ENCODE measurements at places on chromosomes 13 and 19.

DNA sequence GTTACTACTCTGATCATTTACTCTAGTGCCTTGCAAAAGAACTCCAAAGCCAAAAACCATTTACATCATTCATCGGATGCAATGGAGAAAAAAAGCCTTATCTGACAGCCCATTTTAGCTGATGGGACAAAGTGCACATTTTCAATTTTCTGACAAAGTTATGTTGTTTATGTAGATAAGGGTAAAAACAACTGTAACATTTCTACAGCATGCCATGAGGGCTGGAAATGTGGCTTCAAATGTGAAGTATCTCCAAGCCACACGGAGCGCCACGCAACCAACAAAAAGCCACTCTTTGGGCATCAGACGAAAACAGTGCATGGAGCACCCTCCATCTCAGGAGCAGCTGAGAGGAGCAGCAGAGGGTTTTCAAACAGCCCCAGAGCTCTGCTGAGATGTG, 364.6 kb upstream of the ZNF507 start:
- DNase-seq = no peak

DNA sequence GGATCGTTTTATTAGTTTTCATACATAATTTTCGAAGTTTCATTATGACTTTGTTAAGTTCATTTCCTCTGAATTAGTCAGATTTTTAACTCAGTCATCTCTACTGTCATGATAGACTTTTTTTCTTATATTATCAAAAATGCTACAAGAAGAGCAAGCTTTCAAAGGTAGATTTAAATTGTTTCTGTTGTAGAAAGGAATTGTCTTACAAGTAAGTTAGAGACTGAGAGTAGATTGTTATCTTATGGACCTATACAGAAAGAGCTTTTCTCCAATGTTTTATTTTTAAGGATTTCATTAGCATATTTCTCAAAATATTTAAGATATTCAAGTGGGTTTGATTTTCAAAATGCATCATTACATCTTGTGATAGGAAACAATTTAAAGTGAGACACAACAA, 2.7 kb downstream of the MAB21L1 start:
- no peak for DNase-seq

GRCh38 chr13:65488606-65489005, 1741.5 kb downstream of the PCDH9 start:
- peak; percentile 33 for DNase-seq

DNA sequence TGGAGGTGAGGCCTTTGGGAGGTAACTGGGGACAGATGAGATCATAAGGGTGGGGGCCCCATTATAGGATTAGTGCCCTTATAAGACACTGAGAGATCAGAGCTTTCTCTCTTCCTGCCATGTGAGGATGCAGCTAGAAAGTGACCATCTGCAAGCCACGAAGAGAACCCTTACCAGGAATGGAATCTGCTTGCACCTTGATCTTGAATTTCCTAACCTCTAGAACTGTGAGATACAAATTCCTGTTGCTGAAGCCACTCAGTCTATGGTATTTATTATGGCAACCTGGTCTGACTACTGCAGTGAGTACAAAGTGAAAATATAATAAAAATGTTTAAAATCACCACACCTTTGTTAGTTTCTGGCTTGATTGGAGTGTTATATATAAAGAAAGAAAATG, 388.0 kb downstream of the LMO7 start:
- DNase-seq = no peak

DNA sequence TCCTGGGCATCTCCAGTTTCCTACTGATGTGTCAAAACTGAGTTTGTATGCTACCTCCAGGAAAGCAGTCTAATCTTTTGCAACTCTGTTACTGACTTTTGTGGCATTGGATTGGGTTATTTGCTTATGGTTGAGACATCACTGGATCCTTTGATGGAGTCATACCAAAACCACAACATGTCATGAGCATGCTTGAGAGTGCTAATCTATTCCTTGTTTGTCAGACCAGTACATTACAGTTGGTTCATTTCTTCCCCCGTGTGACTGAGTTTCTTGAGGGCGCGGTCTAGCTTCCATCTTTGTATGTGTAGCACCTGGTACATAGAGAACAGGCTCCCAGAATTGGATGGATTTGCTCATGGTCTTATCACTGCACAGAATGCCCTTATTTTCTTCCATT, 43.2 kb downstream of the SUGT1 start:
- DNase-seq = peak; percentile 89

- peak; percentile 62 for DNase-seq
These were observed 32.5 kb upstream of the C1QTNF9 start for GRCh38 chr13:24276861-24277260.

DNA sequence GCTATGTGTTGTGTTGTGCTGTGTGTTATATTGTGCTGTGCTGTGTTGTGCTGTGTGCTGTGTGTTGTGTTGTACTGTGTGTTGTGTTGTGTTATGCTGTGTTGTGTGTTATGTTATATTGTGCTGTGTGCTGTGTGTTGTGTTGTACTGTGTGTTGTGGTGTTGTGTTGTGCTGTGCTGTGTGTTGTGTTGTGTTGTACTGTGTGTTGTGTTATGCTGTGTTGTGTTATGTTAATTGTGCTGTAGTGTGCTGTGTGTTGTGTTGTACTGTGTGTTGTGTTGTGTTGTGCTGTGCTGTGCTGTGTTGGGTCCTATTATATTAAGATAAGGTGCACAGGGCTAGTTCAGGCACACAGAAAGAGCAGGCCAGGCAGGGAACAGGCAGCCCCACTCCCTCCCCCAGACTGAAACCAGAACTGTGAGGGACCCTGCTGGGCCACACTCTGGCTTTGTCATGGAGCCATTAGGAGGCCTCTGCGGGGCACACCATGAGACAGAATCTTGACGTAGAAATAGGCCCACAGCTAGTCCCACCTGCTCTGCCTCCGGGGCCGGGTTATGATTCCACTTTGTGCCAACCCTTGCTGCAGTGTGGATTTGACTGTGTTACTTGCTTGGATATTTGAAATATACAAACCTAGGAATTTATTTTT, 12.1 kb downstream of the SOX1 start:
- DNase-seq = no peak

GRCh38 chr19:52695996-52696395, 38.8 kb downstream of the ZNF611 start:
- no peak for DNase-seq

- no peak for DNase-seq
These were observed 13.5 kb upstream of the ESD start for GRCh38 chr13:46810440-46810839.

- no peak for DNase-seq
These were observed 16.8 kb upstream of the IGSF23 start for GRCh38 chr19:44596428-44597130.

DNA sequence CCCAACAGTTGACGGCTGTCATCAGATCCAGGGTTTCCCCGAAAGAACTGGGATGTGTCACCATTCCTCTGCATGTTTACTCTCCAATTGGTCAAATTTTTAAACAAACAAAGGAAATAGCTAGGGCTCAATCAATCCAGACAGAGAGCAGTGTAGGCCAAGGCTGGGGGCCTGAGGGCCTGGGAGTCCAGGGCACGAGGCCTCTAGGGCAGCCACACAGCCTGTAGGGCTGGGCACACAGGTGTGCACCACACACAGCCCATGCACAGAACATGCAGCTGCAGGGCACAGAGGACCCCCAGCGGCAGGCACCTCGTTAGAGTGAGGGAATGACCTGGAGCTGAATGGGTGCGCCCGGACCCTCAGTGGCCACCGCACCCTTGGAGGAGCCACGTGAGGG, 9.5 kb downstream of the MIER2 start:
- no peak for DNase-seq

DNA sequence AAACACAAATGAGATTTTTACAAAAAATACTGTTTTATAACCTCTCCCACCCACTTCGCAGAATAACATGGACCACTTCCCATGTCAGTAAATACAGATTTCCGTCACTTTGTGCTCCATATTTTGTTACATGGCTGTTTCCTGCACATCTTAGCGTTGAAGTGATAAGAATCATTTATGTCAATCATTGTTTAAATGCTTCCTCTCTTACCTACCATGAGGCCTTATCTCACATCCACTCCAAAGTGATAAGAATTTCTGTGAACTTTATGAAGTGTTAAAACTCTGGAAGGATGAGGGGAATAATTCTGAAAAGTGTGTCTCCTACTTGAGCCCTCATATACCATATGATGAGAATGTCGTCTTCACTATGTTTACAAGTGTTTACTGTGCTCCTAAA, 36.6 kb upstream of the IL17D start:
- no peak for DNase-seq

GRCh38 chr13:113427562-113428468, 25.5 kb downstream of the ADPRHL1 start:
- DNase-seq = no peak

DNA sequence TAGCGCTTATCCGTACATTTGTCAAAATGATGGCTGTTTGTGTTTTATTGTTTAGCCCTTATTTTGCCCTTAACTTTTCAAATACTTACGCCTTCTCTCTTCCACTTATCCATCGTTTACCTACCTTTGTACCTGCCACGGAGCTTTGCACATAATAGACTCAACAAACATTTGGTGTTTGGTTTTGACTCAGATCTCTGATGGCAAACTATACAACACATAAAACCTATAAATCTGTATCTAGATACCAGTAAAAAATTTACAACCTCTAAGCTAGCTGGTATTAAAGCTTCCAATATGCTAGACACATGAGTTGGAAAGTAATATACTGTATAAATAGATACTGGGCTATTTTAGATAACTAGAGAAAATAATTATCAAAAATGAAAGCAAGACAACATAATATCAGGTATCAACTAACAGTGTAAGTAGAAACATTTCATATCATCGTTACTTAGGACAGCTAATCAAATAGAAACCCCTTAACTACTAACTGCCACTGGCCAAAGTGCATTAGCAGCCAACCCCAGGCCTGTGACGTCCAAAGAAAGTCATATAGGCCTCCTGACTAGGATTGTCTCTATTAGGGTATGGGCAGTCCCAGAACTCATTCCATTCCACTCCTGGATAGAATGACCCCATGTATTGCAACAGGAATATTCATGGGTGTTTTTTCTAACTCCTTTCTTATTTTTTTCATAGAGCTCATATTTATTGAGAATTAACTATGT, 53.8 kb downstream of the KCTD12 start:
- no peak for DNase-seq

GRCh38 chr13:42048342-42048683, at the start of gene DGKH:
TSS of gene DGKH (plus strand) at chr13:42048648. CDS start at chr13:42048774, 126 bp downstream.
- no peak for DNase-seq

GRCh38 chr13:79190932-79191331, 215.1 kb downstream of the RBM26 start:
- DNase-seq = peak; percentile 50

DNA sequence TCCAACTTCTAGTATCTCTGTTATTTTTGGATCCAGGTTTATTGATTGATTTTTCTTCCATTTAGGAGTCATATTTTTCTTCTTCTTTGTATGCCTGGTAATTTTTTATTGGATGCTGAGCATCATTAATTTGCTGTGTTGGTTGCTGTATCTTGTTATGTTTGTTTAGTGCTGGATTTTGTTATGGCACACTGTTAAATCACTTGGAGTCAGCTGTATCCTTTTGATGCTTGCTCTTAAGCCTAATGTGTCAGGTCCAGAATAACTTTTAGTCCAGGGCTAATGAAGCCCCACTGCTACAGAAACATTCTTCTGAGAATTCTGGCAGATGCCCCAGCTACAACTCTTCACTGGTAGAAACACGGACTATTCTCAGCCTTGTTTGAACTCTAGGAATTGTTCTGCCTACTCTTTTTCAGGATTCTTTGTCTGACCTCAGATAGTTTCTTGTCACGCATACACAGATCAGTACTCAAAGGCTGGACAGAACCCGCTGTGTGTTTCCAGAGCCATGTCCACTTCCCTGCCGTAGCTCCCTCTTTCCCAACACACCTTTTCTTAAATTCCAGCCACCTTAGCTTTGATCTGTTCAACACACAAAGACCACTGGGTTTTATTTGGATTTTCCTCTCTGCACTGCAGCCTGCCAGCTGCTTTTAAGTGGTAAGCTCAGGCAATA, 137.1 kb upstream of the WASF3 start:
- DNase-seq = no peak

DNA sequence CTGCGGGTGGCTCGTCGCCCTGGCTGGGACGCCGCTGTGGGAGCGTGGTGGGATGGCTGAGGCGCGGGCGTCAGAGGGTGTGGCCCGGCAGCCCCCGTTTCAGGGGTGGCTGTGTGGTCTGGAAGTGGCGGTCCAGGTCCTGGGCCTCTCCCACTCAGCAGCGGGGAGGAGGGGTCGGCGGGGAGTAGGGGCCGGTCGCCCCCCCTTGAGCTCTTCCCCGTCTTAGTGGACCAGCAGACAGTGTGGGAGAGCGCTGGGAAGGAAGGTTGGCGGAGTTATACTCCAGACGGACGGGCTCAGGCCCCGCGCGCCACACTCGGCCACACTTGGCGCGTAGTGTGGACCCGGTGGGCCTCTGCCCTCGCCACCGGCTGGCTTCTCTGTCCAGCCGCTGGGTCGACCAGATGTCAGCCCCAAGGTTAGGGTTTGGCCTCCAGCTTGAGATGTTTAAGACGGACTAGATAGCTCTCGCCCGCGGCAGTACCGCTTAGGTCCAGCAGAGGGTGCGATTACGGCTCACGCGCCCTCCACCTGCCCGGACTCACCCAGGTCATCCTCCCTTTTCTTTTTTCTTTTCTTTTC, 21.7 kb upstream of the ZNF429 start:
- no peak for DNase-seq

GRCh38 chr19:14142262-14143190, 6.1 kb upstream of the ASF1B start:
- no peak for DNase-seq

GRCh38 chr19:49403404-49404187, 15.5 kb downstream of the KASH5 start:
- no peak for DNase-seq

DNA sequence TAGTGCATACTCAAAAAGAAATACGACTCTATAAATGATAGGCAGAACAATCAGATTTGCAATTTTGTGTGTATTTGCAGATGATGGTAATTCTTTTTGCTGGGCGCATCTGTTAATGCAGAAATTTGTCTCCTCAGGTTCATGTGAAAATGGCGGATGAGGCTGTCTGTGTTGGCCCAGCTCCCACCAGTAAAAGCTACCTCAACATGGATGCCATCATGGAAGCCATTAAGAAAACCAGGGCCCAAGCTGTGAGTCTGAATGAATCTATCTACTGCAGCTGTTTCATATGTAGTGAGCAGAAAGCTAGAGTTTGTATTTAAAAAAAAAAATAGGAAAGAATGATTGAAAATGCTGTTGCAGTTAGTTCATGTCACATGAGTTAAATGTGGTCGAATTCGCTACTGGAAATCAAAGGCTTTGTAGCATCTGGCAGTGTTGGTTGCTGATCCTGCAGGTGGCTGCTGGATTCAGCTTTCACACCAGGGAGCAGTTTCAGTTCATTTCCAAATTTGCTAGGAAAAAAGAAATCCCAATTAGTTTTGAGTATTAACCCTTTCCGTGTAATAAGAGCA, 66.0 kb downstream of the PCCA start:
- DNase-seq = no peak

GRCh38 chr19:43152214-43152613, 34.1 kb downstream of the PSG5 start:
- no peak for DNase-seq
